ENCODE measurements at places on chromosomes 3 and 15. TPM values are rescaled to one million over a fixed set of nuclear protein-coding genes. Genes with fewer than 3 reads are reported as not detected.

Gene NANOGP8
- not detected for total RNA-seq

Gene TRPM7
- 50.1 TPM for total RNA-seq

- no peak for ATAC-seq
These were observed 14.1 kb upstream of the ATP1B3 start for GRCh38 chr3:141862279-141862816.

GRCh38 chr3:27559835-27560234 is 75.7 kb upstream of the SLC4A7 start:
- peak; percentile 71 for ATAC-seq

DNA sequence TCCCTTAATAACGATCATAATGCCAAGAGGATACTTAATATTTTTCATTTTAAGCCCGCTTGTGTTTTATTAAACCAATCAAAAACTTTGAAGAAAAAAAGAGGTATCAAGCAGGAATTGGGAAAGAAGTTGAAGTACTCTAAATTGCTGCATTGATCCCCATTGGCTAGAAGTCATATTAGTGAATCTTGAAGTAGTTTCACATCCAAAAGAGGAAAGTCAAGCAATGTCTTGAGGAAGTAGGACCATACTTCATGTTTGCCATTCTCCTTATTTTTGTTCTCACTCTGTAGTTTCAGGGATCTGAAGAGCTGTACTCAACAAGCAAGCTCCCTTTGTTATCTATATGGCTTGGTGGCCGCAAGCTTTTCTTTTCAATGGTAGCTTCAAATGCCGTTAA is 2.2 kb downstream of the SCAANT1 start:
- ATAC-seq: no peak

DNA sequence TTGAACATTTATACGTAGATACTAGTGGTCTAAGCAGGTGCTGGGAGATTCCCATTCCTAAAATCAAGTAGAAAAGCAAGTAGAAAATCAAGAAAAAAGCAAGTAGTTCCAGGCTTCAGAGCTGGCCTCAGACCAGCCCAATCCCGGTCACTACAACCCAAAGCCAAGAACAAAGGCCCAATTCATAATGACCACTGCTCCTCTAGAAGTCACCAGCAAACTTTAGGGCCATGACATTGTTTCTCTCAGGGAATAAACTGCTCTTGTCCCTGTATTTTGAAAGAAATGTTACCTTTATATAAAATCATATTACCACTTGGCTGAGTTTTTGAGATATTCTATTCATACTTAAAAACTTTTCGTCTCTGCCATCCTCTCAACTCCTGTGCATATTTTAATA is 106.3 kb upstream of the IL12A start:
- ATAC-seq: no peak

DNA sequence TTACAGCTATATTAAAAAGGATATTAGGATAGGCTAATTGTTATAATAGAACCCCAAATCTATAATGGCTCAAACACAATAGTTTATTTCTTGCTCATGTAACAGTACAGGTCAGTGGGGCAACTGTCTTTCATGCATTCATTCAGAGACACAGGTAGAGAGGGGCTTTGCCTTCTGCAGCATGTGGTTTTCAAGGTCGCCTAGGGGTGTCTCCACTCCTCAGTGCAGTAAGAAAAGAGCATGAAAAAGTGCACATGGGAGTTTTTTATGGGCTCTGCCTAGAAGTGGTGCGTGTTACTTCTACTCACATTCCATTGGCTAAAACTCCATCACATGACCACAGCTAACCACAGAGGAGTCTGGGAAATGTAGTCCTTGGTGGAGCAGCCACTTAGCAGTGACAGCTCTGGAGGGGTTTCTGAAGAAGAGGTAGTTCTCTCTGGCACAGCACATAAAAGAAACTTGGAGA is 1.8 kb downstream of the ZBTB38 start:
- ATAC-seq: peak; percentile 79

GRCh38 chr3:121637922-121638321 is 22.8 kb downstream of the HCLS1 start:
- no peak for ATAC-seq
